Stimulated activated naive CD4-positive, alpha-beta T cell (primary cell): ENCODE measurements at places on chromosomes 11 and 22.
A peak's percentile ranks its signal among the peaks of the same experiment; 100 is the strongest.

DNA sequence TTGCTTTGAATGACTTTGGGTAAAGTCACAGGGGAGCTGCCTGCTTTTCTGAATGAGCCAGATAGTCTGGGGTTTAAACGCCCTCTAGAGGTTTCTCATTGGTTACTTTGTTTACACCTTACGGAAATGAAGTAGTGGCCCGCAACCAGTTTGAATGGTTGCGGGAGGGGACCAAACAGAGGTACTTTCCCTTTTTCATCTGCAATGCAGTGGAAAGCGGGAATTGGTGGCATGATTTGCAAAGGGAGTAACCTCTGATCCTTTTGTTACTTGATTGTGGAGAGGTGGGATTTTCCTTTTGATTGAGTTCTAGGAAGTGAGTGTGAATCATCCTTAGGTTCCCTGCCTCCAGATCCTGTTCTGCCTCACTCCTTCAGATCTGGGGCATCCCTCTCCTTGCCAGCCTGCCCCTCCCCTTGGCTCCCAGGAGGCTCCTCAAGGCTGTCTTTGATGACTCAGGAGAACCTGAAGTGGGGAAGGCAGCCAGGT, 15.9 kb upstream of the GLYATL1 start:
- no peak for DNase-seq

- DNase-seq = no peak
Measured at GRCh38 chr22:45896964-45897538, 79.9 kb downstream of the WNT7B start.

DNA sequence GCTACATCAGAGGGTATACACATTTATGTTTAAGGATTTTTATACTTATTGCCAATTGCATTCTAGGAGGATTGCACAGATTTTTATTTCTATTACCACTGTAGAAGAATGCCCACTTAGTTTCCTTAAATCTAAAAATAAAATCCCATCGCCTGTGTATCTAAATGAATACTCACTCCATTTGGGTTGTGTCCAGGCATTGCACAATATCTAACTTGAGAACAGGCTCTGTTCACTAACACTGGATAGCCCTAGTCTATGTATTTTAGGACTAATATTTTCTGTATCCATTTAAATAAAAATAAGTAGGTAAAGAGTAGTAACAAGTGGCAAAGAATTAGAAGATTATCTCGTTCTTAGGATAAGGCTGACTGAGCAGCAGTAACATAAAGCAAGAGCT, 4.1 kb downstream of the C11orf52 start:
- no peak for DNase-seq

- DNase-seq = no peak
Measured at GRCh38 chr11:111837366-111837891, 34.0 kb downstream of the ALG9 start.

- no peak for DNase-seq
Measured at GRCh38 chr11:67301951-67302516, 1.3 kb upstream of the SSH3 start.

DNA sequence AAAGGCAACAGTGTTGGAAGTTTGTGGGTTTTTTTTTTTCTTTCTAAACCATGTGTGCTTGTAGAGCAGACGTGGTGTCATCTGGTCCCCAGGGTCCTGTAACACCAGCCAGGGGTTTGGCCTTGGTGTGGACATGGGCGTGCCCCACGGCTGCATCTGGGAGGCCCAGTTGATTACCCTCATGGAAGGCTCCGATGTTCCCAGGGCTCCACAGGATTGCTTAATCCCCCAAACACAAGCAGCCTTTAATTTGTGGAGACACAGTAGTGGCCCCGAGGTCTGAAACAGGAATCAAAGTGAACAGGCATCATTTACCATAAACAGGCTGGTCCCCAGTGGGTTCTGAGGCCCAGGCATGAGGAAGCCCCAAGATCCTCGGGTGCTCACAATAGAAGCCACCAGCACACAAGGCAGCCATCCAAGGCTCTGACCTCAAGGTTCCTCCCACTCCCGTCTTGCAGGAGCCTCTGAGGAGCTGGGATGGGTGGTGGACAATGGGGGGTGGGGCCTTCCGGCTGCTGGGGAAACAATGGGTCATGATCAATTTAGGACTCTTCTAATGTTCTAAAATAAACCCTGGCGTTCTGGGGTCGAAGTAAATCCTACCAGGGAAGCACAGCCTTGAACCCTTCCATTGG, 115.0 kb upstream of the CD82 start:
- no peak for DNase-seq

DNA sequence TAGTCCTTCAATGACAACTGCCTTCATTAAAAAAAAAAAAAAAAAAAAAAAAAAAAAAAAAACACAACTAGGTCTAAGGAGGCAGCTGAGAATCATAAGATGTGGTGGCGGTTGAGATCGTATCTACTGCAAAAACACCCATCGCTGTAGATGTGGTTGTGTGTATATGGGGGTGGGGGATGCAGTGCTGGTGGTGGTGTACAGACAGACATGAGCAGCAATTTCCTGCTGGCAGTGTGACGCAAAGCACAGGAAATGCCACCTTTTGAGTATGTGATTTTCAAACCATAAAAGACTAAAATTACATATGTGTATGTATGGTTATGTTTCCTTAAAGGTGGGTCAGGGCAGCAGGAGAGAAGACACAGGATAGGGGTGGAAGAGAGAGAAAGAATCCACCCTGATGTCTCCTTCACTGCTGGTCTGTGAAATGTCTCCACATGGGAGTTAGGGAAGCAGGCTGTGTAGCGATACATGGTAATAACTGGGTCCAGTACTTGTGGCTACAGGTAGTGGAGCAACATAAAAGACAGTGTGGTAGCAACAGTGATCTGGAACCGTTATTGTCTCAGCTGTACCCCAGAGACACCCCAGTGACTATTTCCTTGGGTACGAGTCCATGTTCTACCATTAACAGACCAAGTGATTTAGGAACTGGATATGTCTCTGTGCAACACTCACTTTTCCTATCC, 57.9 kb downstream of the SYTL2 start:
- DNase-seq = peak; percentile 98

- DNase-seq = no peak
Measured at GRCh38 chr22:25774575-25775026, 32.6 kb downstream of the MYO18B start.

DNA sequence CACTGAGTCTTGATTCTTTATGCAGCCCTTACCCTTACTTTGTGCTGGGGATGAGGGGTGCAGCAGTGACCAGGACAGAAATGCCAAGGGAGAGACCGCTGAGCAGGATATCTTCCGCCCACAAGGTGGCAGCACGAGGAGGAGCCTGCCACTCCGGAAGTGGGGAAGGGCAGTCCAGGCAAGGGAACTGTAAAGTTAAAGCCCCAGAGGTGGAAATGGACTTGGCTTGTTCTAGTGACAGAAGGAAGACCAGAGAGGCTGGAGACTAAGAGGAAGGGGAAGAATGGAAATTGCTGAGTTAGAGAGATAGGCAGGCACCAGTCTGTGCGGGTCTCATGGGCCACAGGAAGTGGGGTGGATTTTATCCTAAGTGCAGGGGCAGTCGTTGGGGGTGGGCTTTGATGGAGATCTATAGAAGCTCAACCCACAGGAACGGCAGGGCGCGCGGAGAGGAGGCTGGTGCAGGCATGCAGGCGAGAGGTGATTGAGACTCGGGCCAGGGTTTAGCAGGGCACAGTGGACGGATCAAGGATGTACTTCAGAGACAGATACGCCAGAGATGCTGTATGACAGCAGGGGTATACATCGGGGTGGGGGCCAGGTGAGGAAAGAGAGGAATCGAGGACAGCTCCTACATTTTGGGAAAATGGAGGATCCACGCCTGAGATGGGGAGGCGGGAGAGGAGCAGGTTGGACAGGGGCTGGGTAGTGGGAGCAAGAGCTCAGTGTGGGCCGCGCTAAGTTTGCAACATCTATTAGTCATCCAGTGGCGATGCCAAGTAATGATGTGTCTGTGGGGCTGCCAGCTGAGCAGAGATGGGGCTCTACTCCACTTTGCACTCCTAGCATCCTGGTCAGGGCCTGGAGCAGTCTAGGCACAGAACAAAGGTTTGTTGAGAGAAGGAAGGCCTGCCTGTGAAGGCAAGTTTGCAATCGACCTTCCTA, 3.3 kb upstream of the GRK2 start:
- peak; percentile 28 for DNase-seq

GRCh38 chr11:77201370-77201769, 73.3 kb downstream of the MYO7A start:
- DNase-seq = no peak

DNA sequence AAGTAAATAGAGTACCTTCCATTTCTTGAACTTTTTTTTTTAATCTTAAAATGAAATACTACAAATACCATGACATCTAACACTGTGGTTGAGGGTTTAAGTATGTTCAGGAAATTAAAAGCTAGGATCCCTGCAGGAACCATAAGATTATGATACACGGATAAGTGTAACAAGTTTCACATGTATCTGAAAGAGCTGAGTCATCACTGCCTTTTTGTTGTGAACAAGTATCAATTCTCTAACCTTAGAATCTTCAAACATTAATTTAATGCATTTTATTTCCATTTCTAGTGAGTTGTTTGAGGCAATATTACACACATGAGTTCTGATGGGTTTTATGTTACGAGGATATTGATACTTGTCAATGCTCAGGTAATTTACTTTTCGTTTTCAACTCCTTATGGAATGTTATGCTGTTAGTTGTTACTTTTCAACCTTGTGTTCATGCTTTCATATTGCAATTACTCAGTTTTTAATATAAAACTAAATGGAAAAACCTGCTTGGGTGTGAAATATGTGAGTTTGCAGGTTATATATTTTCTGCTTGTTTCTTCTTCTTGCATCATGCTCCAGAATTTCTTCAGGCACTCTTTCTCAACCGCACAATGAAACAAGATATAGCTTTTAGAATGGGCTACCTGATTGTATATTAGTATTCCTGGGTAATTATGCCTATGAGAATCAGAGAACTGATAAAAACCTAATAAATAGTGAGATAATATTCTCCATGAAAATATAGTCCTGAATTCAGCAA, 361.3 kb upstream of the MTNR1B start:
- DNase-seq = no peak

GRCh38 chr22:20777420-20778177, 3.7 kb downstream of the SERPIND1 start:
- DNase-seq = no peak

DNA sequence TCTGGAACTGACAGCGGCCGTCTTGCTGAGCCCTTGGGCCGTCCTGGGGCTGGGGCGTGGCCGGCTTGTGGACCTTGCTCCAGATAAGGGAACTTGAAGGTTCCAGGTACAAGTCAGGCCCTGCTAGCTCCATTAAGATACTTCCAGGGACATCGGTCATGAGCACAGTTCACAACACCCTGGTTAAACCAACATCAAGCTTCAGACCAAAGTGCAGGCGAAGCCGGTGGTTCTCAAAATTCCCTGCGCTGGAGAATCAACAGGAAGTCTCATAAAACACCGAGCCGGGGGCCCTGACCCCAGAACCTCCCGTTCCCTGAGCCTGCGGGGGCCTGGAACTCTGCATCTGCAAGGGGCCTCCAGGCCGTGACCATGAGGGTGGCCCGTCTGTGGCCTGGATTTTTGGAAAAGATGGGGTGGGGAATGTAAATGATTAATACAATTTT, 1043.8 kb downstream of the BRD1 start:
- no peak for DNase-seq

GRCh38 chr11:116742104-116742503, 30.7 kb downstream of the BUD13 start:
- DNase-seq = no peak

DNA sequence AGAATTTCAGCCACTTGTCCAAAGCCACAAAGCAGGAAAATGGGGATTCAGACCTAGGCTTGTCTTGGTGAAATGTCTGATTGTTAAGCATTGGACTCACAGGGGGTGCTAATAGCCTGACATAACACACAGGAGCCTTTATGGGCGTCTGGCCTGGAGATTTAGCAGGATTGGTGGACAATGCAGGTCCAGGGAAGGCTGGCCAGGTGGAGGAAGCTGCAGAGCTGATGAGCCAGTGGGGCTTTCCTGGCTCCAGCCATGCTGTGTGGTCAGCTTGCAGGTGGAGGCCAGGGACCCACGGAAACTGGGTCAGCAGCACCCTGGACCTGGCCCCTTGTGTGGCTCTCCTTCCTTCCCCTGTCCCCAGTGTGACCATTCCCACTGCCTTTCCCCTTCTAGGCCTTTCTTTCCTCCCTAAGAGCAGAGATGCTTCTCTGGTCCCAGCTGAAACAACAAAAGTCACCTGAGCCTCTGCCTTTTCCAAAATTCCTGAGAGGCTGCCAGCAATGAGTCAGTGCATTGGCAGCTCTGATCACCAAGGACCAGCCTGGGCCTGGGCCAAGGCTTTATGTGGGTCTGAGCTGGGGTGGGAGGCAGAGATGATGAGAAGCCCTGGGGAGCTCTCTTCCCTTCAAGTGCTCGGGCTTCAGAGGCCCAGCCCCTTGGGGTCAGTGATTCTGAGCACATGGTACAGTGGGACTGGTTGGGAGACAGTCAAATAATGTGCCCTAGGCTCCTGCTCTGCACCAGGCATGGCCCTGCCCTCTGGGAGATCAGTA, 85.2 kb downstream of the CCDC81 start:
- DNase-seq = no peak
